DMS79 treated with DMSO at 0.1 percent for 48 hours (cell line): ENCODE measurements at places on chromosomes 7 and 10.

DNA sequence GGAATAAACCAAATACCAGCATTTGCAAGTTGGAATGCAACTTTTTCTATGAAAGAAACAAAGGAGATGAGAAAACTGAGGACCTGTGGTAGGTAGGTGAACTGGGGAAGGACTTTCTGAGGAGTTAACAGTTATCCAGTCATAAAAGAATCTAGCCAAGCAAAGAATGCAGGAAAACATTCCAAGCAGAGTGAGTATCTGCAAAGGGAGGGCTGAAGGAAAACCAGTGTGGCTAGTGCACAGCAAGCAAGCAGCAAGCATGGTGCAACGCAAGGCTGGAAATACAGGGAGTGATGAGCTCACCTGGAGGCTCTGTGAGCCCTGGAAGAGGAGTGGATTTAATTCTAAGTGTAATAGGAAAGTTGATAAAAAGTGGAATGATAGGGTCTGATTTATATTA is 44.0 kb downstream of the RTKN2 start:
- no peak for DNase-seq

- DNase-seq, result no peak
Measured at GRCh38 chr10:84306751-84307384, 21.5 kb upstream of the CCSER2 start.

- no peak for DNase-seq
Measured at GRCh38 chr7:5697754-5698424, 83.6 kb downstream of the RNF216 start.

DNA sequence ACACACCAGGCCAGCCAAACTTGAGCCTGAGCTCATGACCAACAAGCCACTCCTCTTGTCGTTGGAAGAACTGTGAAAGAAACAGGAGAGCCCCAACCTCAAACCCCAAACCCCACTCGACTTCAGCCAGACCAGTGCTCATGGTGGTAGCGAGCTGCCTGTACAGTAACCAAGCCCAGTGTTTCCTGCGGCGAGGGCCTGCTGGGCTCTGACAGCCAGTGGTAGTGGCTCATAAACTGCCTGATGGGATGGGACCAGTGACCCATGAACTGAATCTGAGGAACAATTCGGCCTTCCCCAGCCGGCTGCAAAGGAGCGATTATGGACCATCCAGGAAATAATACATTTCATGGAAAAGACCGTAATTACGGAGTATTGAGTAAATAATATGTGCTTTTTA is 191.9 kb downstream of the RPS24 start:
- no peak for DNase-seq

GRCh38 chr10:125656523-125656922 is 26.4 kb downstream of the TEX36 start:
- DNase-seq, result no peak

DNA sequence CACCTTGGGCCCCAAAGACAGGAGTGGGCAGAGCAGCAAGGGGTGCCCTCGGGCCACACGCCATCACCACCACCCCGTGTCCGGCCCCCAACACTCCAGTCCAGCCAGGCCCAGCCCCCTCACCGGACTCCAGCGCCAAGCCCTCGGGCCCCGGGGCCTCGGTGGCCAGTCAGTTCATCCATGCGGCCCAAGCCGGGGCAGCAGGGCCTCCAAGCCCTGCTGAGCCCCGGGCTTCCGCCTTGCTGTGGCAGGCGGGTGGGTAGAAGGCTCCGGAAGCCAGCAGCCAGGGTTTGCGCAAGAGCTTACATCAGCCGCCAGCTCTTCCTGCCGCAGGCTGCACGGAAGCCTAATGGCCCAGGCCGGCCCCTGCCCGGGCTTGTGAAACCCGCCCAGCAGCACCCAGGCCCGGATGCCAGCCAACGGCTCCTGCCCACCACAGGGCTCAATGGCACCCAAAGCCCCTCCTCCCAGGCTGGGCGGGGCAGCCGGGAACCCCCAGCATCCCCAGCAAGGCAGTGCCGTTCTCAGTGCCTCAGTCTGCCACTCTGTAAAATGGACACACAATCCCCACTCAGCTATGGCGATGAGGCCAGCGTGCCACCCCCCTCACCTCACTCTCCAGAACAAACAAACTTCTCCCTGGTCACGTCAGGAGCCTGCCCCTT is 26.5 kb downstream of the TNRC18 start:
- DNase-seq, result no peak

DNA sequence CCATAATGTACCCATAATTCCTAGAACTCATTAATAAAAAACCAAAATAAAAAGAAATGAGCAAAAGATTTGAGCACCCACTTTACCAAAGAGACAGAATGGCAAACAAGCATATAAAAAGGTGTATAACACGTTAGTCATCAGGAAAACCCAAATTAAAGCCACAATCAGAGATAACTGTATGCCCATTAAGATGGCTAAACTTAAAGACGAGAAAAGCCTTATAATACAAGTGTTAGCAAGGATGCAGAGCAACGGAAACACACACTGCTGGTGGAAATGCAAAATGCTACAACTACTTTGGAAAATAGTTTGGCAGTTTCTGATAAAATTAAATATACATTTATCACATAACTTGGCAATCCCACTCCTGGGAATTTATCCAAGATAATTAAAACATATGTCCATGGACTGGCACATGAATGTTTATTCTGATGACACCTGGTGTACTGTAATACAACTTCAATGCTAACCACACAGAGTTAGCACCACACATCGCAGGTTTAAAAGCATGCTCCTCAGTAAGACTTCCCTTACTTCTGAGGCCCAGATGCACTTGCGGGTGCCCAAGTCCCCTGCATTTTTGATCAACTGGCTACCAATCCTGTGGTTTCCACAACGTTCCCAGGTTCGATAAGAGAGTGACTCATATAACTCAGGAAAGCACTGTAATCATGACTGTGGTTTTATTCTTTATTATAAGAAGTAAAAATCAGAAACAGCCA is 158.6 kb downstream of the SNX13 start:
- no peak for DNase-seq

GRCh38 chr10:86071758-86072157 is 294.8 kb downstream of the GRID1 start:
- DNase-seq, result no peak

DNA sequence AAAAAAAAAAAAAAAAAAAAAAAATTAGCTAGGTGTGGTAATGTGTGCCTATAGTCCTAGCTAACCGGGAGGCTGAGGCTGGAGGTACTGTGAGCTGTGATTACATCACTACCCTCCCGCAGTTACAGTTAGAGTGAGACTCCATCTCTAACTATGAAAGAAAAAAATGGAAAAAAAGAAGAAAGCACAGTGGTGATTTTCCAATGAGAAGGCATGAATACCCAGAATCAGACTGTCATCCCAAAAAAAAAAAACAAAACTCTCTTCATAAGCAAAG is 269.9 kb upstream of the MKLN1 start:
- DNase-seq, result no peak

DNA sequence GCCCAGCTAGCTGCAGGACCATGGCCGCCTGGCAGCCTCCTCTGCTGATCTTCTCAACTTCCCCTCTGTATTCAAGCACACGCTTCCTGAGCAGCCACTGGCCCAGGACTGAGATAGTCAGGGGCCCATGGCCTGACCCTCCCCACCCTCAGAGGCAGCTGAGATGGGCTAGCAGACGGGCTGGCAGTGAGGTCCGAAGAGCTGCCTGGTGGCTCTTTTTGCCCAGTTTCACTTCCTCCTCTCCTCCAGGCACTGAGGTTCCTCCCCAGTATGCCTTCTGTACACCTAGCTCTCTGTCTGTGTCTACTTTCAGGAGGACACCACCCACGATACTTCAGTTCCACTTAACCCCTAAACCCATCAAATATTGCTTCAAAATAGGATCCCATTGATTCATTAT is 395.6 kb downstream of the TNS3 start:
- DNase-seq, result no peak

DNA sequence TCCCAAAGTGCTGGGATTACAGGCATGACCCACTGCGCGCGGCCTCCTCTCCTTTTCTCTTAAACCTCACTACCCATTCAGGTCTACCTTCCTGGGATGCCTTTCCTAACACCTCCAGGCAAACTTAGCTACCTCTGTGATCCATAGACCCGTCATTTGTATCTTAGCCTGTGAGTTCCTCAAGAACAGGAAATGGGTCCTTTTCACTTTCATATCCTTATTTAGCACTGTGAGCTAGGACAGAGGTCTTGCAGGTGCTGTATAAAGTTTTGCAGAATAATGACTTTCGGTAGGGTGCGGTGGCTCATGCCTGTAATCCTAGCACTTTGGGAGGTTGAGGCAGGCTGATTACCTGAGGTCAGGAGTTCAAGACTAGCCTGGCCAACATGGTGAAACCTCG is 215.7 kb downstream of the RELN start:
- no peak for DNase-seq

GRCh38 chr7:151035026-151035717 is 6.9 kb downstream of the ABCB8 start:
- no peak for DNase-seq

- DNase-seq, result no peak
Measured at GRCh38 chr7:29879609-29880008, 73.3 kb downstream of the WIPF3 start.

- DNase-seq, result no peak
Measured at GRCh38 chr7:75969182-75969581, 25.2 kb downstream of the TMEM120A start.

DNA sequence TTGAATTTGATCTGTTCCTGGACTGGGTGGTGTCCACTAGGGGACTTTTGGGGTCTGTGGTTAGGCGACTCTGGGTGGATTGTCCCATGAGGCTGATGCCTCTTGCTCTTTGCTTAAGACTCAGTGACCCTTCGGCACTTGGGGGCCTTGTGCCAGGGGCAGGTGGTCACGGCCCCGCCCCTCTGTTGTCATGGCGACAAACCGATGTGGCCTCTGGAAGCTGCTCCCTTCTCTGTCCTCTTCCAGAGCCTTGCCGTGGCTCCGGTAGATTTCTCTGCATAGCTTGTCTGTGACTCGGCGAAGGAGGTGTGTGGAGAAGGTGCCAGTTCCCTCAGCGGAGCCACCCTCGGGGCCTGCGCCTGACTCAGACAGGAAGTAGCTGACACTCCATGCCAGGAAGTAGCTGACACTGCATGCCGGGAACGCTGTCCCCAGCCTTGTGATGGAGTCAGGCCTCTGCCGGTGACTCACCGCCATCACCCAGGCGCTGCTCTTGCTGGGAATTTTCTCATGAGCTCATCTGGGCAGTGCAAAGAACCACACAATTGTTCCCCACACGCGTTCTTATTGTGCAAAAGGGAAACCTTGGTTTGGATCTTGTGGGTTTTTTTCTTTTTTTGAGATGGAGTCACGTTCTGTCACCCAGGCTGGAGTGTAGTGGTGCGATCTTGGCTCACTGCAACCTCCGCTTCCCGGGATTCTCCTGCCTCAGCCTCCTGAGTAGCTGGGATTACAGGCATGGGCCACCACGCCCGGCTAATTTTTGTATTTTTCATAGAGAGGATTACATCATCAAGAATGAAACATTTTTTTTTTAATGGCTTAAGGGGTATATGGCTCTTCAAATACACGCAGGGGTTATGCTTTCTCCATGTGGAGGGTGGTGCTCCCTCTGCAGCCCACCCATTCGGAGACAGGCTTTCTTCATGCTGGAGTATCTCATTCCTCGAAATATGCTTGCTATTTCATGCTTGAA is 72.6 kb downstream of the PFKFB3 start:
- no peak for DNase-seq

DNA sequence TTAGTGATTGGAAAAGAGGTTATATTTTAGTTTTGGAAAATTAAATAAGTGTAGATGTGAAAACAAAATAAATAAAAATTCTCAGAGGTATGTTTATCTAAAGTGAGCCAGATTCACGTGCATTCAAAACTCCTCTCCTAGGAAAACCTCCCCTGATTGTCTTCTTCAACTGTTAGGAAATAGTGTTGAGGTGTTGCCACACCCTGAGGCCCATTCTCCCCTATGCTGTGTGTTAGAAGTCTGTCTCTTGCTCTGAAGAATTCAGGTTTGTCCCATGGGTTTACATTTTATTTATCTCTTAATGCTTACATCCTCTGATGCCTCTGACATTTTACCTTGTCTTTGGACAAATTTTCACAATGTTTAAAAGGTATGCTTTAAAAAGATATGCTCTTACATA is 40.3 kb downstream of the PTPRE start:
- DNase-seq, result no peak

DNA sequence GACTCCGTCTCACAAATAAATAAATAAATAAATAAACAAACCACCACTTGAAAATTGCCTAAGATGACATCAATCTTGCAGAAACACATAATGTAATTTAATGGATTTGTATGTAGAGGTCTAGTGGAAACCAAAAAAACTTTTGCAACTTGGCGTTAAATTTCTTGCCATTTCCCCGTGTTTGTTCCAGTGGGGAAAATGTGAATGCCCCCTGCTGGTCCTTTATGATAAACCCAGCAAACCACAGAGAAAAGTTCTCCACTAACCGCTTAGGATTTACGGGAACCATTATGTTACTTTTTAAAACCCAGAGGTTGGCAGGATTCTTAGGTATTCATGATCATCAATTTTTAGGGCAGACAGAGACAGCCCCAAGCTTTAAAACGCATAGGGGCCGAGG is 32.5 kb downstream of the LAMB4 start:
- DNase-seq, result no peak

DNA sequence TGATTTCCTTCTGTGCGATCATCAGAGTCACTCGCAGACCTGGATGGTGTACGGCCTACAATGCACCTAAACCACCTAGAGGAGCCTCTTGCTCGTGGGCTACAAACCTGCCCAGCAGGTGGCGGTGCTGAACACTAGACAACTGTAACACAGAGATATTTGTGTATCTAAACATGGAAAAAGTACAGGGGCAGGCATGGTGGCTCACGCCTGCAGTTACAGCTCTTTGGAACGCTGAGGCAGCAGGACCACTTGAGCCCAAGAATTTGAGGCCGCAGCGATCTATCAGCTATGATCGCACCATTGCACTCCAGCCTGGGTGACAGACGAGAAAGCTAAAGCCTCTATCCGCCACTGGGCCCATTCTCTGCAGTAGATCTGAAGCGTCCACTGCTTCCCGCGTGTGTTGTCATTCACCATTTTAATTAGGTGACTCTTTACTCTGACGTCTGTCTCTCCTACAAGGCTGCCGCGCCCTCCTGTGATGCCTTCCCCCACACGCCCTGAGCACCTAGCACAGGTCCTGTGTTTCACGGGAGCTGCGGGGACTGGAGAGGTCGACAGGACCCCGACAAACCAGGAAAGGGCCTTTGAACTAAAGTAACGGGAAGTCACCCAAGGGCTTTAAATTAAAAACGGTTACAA is 774 bp downstream of the TUBGCP2 start:
- peak; percentile 2 for DNase-seq

DNA sequence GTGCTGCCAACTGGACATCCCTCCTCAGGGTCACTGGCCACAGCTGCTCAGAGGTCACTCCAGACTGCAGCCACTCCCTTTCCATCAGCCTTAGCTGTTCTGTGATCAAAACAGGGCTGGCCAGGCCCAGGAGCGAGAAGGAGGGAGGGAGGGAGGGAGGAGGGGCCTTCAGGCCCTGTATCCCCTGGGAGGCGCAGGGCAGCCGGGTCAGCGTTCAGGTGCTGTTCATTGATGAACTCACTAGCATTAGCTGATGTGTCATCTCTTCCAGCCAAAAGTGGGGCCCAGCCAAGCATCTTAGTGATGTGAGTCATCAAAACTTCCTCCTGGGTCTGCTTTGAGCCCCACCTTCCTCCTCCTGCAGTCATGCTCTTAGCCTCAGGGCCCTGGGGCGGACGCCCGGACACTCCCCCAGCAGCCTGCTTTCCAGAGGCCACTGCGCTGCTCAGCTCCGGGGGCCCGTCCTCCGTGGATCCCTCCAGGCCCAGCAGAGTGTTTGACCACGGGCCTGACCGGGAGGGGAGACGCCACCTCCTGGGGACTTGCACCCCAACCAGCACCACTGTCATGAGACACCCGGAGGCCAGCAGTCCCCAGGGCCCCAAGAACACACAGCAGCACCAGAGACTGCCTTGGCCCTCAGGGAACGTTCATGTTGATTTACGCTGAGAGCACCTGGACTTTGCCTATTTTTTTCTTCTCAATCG is 149.2 kb downstream of the PRKAG2 start:
- no peak for DNase-seq

- DNase-seq, result no peak
Measured at GRCh38 chr7:149569025-149569725, 71.6 kb upstream of the ZNF746 start.
